Effector memory CD8-positive, alpha-beta T cell (primary cell): ENCODE measurements at places on chromosomes 2 and 18.

GRCh38 chr2:230160112-230160660 lies 59.6 kb downstream of the SP110 start:
- DNase-seq = peak; percentile 47

GRCh38 chr2:160043265-160043664 lies 19.1 kb downstream of the PLA2R1 start:
- no peak for DNase-seq

GRCh38 chr2:151840216-151841046 lies 12.2 kb upstream of the ARL5A start:
- no peak for DNase-seq

DNA sequence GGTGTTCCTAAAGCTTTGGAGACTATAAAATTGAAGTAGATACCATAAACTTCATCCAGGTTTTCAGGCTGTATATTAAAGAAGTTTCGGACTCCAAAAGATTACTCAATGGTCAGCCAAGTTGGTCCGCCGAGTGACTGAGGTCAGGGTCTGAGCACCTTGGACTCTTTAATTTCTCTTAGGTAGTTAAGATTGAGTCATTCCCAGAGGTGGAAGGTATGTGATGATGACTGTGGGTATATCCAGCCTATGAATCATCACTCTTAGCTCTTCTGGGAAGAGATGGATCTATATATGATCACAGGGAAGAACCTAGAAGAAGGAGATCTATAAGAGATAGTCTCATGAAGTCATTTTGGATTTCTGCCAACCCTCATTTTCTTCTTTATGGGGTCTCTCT lies 3.3 kb downstream of the ITGA6 start:
- no peak for DNase-seq

- DNase-seq = no peak
Observed at GRCh38 chr2:221833966-221834365, 261.9 kb upstream of the EPHA4 start.

DNA sequence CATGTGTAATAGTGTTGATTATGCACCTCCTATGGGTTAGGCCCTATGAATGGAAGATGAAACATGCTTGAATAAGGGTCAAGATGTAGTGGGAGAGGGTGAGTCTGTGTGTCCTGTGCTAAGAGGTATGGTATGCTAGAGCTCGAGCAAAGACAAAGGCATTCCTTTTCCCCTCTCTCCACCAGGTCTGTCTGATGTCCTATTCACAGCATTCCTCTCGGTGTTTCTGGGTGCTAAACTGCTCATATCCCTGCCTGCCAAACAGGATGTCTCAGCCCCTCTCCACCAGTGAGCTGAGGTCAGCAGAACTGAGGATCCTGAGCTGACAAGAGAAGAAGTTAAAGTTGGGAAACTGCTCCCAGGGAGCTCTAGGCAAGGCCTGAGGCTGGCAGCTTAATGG lies 344.9 kb downstream of the TSN start:
- no peak for DNase-seq

- DNase-seq = no peak
Observed at GRCh38 chr2:207155516-207156444, 10.0 kb downstream of the KLF7 start.

DNA sequence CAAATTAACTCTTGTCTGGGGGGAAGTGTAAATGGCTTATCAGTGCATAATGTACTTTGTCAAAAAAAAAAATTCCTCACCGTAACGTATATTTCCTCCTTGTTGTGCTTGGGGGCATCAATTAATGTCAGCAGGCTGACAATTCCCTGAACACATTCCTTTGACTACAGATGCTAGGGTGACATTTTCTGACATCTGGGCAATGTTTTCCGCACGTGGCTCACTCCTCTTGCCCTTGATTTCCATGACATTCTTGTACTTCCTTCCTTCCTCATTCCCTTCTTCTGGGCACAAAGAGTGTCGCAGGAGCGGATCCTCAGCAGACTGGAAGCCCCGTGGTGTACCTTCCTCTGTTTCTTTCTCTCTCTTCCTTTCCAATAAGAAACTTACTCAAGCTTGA lies 173.7 kb downstream of the SP3 start:
- no peak for DNase-seq

GRCh38 chr2:227228061-227228667 lies 63.7 kb downstream of the COL4A3 start:
- DNase-seq = no peak

GRCh38 chr2:6920743-6921064 lies 3.5 kb downstream of the RNF144A start:
- no peak for DNase-seq

DNA sequence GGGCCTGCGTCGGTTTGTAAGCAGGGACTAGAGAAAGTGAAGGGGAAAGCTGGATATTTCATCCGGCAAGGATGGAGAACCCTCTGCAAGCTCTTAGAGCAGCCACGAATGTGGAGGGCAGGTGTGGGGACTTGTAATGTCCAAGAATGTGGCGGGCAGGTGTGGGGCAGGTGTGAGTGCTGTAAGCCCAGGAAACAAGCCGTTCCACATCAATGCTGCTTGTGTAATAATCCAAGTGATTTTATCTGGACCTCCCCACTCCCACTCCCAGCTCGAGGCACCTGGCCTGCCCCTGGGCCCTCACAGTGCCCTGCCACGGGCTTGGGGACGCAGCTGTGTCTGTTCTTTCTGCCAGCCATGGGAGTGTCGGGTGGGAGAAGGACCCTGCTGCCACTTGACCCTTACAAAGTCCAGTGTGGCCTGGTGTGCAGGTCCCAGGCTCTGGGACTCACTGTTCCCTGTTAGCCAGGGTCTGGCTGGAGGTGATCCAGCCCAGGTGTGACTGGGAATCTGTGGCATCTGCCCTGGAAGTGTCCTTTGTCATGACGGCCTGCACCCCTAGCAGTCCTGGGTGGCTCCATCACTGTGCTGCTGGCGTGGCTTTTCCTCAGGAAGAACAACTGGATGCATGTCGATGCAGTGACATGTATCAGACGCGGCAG lies 42.8 kb downstream of the SOX11 start:
- no peak for DNase-seq
